Lower leg skin (tissue), 4 donors: ENCODE measurements at places on chromosomes 7 and 10. TPM values are rescaled to one million over a fixed set of nuclear protein-coding genes. Genes with fewer than 3 reads are reported as not detected.

GRCh38 chr10:91788527-91788926 is 9.7 kb upstream of the TNKS2 start:
- DNase-seq, result no peak

Gene ATXN7L1
- 9.4 TPM for total RNA-seq

GRCh38 chr10:13649844-13650520 is 63.2 kb downstream of the PRPF18 start:
- no peak for DNase-seq

DNA sequence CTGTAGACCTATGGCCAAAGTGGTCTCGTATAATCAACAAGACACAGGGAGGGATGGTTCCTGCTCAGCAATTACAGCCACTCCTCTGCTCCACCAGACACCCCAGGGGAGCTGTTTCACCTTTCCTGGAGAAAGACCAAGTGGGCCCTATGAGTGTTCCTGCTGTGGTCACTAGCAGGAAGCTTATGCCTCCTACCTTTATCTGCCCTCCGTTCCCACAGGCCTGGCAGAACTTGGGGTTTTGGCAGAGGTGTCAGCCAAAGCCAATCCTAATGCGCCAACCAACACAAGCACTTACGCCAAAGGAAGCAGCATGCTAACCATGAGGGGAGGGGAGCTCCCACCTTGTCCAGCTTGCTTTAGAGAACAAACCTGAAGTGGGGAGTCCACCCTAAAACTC is 31.2 kb downstream of the XPNPEP1 start:
- no peak for DNase-seq

GRCh38 chr10:102016416-102016815 is 39.6 kb downstream of the ARMH3 start:
- DNase-seq, result no peak

- DNase-seq, result no peak
Observed at GRCh38 chr10:127940866-127941640, 34.1 kb downstream of the PTPRE start.
